ENCODE measurements at places on chromosomes 12 and 14. TPM values are rescaled to one million over a fixed set of nuclear protein-coding genes. Genes with fewer than 3 reads are reported as not detected.

Gene CEBPE
- not detected for total RNA-seq

Gene ACSM4
- total RNA-seq: not detected

Gene TMEM52B
- not detected for total RNA-seq

Gene STAC3
- total RNA-seq: not detected

Gene GSKIP
- total RNA-seq: 53.6 TPM

Gene RNU4-1
- not detected for total RNA-seq

Gene HOXC6
- total RNA-seq: not detected

Gene PLD4
- total RNA-seq: not detected

Gene SCNN1A
- not detected for total RNA-seq

Gene IL31
- not detected for total RNA-seq

Gene ANO6
- total RNA-seq: 44.7 TPM

Gene PDE3A
- 2.4 TPM for total RNA-seq

Measured in bladder microvascular endothelial cell (primary cell).